Mammary epithelial cell (primary cell): ENCODE measurements at places on chromosomes 1 and 21. TPM values are rescaled to one million over a fixed set of nuclear protein-coding genes. Genes with fewer than 3 reads are reported as not detected.

- DNase-seq = no peak
Observed at GRCh38 chr1:17735793-17736192, 19.3 kb upstream of the ACTL8 start.

DNA sequence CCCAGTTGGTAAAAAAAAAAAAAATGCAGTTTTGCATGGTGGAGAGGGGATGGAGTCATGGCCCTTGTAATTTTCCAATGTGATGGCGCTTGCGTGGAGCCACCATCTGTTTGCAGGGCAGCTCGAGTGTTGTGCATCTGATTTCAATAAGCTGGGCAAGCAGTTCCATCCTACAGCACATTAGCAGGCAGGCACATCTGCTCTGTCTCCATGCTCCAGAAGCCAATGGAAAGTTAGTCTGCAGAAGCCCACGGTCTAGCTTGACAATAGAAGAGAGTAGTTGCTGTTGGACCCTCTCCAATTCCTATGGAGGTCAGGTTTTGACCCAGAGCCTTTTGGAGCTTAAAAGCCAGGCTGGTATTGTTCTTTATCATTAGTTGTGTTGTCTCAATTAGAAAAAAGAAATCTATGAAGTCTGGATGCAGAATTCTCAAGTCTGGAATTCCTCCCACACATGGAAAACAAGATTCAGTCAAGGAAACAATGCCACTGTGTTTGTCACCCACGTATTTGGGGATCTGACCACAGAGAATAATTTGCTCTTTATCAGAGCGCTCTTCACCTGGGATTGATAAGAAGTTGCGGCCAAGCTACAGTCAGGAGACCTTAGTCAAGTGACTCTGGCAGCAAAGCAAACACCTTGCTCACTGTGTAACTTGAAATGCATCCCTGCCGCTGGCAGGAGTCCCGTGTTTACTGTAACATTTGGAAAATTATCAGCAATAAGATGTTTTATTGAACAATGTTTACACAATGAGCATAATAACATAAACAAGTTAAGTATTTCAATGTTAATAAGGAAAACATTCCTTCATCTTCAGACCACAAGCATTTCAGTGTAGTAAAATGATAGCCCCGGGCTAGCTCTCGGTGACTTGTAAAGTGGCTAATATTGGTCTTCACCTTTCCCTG is 20.7 kb downstream of the NGF start:
- DNase-seq = no peak

- DNase-seq = no peak
Observed at GRCh38 chr1:99133756-99134500, 129.3 kb upstream of the PLPPR5 start.

- DNase-seq = no peak
Observed at GRCh38 chr1:31670593-31670964, 25.9 kb upstream of the PEF1 start.

DNA sequence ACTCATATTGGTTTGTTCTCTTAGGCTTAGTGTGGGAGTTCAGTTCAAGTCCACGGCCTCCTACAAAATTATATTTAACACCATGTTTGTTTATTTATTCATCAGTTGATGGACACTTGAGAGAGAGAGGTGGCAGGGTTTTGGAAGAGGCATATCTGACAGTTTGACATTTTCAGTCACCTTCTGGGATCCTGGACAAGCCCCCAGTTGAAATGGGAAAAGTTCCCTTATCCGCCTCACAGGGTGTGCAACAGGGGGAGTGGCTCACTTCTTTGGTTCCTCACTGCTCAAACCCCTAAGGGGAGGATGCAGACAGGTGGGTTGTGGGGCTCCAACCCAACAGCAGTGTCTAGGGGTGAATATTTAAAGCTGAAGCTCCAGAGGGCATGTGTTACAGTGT is 52.3 kb upstream of the TNFSF18 start:
- DNase-seq = no peak

GRCh38 chr1:100353988-100354387 is 1.7 kb downstream of the CDC14A start:
- peak; percentile 44 for DNase-seq

DNA sequence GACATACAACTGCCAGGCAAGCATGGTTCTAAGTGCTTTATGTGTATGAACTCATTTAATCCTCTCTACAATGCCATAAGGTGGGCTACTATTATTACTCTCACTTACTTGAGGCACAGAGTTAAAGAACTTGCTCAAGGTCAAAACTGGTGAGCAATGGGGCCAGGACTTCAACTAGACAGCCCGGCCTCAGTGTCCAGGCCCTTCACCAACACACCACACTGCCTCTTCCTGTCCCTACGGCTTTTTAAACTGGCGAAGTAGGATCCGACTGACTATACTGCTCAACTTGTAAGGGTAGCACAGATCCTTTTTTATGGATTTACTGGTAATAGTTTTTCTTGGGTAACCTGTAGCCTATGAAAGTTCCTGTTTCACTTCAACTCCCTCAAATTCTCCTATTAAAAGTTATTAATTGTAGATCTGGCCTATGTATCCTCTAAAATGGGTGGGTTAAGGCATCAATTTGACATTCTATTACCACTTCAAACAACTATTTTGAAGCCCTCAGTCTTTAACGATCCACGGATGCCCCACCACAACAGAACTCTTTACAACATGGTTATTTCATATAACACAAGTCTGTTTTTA is 4.3 kb downstream of the ERRFI1 start:
- DNase-seq = no peak

DNA sequence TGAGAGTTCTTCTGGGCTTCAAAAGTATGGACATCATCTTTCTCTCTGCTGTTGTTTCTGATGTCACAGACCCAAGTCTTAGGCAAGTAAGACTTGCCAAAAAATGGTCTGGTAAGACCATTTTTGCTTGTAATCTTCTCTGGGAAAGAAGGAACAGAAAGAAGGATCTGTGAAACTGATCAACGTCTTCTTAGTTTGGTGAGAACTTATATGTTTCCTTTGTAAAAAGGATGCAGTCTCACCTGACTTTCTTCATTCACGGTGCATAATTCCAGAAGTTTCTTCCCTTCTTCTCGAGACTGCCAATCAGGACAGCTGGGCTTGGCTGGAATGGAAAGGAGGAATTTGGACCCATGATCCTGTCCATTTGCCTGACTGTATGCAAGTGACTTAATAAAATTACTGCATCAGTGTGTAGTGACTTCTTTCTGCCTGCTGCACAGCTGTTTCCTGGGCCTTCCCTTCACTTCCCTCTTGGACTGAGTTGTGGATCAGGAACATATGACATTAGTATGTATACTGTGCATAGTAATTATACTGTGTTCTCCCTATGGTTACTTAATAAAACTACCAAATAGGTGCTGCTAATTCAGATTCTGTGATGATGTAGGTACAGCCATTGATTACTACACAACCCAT is 7.6 kb upstream of the DENND1B start:
- no peak for DNase-seq

DNA sequence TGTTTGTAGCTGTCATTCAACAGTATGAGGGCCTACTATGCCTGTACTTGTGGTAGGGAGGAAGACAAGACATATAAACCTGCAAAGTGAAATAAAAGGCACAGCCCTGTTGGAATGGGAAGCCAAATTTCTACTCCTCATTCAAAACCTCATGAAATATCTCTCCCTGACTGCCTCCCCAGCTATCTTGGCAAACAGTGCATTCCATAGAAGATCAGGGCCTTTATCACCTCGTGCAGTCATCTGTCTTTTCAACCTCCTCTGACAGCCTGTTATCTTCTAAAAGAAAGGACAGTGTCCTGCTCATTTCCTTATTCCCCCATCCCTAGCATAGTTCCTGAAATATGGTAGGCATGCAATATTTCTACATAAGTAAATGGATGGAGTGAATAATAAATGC is 71.0 kb downstream of the SH3GLB1 start:
- no peak for DNase-seq

- no peak for DNase-seq
Observed at GRCh38 chr1:31373897-31374486, 1.1 kb upstream of the FABP3 start.

DNA sequence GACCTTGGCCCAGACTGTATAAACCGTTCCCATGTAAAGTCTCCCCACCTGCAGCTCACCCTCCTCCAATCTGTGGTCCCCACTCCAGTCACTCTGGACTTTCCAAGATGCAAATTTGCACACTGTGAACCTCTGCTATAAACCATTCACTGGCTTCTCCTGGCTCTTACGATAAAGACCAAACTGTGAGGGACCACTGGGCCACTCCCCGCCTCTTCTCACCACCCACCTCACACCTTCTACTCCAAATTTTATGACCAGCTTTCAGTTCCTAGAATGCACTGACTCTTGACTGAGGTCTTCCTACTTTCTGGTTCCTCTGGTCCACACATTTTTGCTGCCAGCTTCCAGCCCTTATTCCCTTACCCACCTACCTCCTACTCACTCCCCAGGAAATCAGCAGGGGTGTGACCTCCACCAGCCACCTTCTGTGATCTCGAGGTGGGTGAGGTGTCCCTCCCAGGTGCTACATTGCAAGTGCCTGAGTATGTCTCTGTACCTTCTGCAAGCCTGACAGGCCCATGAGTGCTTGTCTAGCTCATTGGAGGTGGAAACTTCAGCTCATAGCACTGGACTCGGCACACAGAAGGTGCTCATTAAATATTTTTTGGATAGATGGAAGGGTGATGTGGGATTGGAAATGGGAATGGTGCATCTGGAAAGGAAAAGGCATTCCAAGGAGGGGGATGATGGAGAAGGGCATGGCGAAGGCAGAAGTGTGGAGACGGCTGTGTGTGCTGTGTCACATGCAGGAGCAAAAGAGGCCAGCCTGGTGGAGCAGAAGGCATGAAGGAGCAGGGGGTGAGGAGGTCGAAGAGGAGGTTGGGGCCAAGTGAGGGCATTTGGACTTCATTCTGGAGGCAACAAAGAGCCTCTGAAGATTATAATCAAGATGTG is 15.6 kb upstream of the CSF1 start:
- no peak for DNase-seq

Gene CLEC20A
- not detected for polyA plus RNA-seq

Gene IFNLR1
- polyA plus RNA-seq = 5.9 TPM
